ENCODE measurements at places on chromosomes 3 and 15.

DNA sequence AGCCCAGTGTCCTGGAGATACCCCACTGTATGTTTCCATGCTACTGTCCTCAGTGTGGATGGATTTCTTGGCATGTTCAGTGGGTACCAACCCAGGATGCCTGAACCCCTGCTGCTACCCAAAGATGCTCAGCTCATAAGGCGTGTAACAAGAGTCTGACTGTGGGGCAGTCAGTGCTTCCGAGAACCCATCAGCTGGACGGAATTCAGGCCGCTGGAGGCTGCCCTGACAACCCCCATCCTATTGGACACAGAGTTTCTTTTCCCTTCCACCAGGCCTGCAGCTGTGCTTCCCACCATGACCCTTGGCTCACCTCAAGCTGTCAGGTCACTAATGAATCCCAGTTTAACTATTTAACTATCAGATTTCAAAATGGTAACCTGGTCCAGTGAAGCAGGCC lies 224.1 kb upstream of the FEZF2 start:
- DNase-seq, result no peak

DNA sequence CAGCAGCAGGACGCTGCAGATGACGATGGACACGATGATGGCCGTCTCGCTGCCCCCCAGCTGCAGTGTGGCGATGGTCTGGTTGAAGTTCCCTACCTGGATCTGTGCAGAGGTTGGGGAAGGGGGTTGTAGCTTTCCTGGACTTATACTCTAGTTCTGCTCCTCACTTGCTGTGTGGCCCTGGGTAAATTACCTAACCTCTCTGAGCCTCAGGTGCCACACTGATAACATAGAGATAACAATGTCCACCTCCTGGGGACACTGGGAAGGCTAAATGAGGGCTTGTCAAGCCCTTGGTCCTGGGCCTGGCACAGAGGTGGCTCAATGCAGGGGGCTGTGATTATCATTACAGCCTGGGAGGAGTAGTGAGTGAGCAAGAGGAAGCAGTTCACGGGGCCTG lies 26.9 kb downstream of the H1-8 start:
- no peak for DNase-seq

DNA sequence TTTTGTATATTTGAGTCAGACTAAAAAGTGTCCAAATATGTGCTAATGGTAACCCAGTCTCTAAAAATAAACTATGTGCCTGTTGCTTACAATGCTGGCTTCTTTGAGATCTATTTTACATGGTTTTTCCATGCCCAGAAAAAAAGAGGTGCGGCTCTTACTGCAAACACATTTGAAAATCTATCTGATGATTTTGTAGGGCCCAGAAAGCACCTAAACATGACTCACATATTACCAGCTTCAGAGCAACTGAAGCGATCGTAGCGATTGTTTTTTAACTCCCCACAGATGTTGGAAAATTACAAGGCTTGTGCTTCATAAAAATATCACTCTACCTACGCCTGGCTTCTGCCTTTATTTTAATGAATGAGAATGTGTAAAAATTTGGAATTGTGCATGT lies 53.5 kb downstream of the SUCNR1 start:
- no peak for DNase-seq

- no peak for DNase-seq
These were observed 6.6 kb upstream of the TPM1 start for GRCh38 chr15:63035977-63036376.

- DNase-seq, result no peak
These were observed 6.4 kb downstream of the CEP97 start for GRCh38 chr3:101730839-101731238.

DNA sequence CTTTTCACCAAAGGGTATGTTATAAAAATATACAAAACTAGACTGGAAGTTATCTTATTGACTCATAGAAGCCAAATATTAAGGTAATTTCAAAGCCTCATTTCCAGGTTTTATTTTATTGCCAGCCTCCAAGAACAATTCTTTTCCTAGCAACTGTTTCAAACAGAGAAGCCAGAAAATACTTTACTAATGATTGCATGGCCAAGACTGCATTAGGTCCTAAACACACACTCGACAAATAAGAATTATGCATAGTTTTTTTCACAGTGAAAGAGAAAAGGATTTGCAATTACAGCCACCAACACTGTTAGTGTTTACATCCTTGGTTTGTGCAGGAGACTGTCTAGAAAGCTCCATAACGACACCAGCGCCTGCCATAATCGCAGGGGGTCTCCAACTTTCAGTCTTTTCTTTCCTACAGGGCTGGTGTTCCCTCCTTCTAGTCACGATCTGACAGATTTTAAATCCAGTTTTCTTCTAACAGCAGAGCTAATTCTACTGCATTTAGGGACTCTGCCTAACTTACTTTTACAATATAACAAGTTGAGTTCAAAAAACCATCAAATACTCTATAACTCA lies 58.1 kb downstream of the CLASP2 start:
- DNase-seq, result no peak

DNA sequence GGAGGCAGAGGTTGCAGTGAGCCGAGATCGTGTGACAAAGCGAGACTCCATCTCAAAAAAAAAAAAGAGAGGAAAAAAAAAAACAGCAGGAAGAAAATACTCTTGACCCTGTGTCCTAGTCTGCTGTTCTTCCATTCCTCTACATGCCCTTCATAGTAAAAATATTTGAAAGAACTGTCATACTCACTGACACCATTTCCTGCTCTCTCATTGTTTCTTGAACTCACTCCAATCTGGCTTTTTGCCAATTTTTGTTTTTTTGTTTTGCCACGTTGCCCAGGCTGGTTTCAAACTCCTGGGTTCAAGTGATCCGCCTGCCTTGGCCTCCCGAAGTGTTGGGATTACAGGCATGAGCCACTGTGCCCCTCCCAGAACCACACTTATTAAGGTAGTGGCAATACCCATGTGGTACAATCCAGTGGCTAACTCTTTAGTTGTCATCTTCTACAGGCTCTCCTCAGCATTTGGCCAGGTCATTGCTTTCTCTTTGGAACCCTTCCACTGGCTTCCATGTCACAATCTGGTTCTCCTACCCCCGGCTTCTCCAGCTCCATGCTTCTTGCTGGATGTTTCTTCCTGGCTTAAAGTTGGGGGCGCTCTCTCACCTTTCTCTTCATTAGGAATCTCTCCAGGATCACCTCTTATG lies 238.2 kb upstream of the C2CD4B start:
- no peak for DNase-seq

Measured in CD4-positive, alpha-beta T cell treated with Interleukin-6 for 4 hours (primary cell).